PC-9 (cell line): ENCODE measurements at places on chromosomes 5 and 9. TPM values are rescaled to one million over a fixed set of nuclear protein-coding genes. Genes with fewer than 3 reads are reported as not detected.

- no peak for DNase-seq
Observed at GRCh38 chr5:136034492-136034891, 5.7 kb downstream of the TGFBI start.

DNA sequence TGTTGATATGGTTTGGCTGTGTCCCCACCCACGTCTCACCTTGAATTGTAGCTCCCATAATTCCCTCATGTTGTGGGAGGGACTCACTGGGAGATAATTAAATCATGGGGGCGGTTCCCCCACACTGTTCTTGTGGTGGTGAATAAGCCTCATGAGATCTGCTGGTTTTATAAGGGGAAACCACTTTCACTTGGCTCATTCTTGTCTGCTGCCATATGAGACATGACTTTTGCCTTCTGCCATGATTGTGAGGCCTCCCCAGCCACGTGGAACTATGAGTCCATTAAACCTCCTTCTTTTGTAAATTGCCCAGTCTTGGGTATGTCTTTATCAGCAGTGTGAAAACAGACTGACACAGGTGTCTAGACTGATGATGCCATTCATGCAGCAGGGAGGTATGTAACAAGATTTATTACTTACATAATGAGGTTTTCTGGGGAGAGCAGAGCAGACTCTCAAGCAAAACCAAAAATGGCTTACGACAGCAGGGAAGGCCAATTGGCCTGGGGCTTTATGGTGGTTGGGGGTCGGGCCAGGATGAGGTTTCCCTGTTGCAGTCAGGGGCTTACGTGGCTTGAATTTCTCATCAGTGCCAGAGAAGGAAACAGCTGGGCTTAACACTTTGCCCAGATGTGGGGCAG lies 9.5 kb upstream of the COMMD10 start:
- DNase-seq = no peak

The PPIC gene
- 22.3 and 27.4 TPM in 2 replicates for total RNA-seq

DNA sequence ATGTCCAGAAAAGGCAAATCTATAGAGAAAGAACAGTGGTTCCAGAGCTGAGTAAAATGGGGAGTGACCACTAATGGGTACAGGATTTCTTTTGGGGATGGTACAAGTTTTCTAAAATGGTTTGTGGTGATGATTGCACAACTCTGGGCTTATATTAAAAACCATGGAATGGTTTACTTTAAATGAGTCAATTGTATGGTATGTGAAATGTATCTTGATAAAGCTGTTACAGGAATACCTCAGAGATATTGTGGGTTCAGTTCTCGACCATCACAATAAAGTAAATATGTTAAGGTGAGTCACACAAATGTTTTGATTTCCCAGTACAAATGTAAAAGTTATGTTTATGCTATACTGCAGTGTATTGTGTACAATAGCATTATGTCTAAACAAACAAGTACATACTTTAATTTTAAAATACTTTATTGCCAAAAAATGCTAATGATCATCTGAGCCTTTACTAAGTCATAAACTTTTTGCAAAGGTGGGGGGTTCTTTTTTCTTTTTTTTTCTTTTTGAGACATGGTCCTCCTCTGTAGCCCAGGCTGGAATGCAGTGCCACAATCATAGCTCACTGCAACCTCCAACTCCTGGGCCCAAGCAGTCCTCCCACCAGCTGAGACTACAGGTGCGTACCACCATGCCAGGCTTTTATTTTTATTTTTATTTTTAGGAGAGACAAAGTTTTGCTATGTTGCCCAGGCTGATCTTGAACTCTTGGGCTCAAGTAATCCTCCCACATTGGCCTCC lies 65.9 kb downstream of the SHOC1 start:
- DNase-seq = peak; percentile 97

The CSF2 gene
- not detected in 2 replicates for total RNA-seq

The TAF7 gene
- total RNA-seq = 56.1 and 57.6 TPM in 2 replicates

DNA sequence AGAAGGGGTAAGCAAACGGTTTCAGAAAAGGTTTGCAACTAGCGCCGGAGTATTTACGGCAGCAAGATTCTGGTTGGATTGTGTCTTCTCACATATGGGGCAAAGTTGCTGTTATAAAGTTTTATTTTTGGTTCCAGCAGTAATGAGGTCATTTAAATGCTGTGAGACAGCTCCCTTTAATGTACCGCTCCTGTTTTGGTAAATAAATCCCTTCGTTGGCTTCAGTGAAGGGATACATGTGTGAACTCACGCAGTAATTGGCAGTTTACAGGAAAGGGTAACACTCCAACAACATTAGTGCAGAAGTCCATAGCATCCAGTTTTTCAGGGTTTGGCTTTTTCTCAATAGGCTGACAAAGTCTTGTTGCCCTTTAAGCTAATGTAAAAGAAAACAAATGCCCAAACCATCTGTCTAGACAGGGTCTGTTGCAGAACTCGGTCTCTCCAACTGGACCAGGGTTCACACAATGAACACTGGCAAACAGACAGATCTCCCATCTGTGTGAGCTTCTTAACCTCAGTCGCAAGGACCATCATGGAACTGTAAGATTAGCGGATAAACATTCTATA lies 184.0 kb downstream of the GOLPH3 start:
- no peak for DNase-seq

GRCh38 chr9:124739360-124739759 lies 31.8 kb downstream of the NR6A1 start:
- DNase-seq = no peak

GRCh38 chr5:66520854-66521253 lies 75.3 kb upstream of the MAST4 start:
- no peak for DNase-seq

DNA sequence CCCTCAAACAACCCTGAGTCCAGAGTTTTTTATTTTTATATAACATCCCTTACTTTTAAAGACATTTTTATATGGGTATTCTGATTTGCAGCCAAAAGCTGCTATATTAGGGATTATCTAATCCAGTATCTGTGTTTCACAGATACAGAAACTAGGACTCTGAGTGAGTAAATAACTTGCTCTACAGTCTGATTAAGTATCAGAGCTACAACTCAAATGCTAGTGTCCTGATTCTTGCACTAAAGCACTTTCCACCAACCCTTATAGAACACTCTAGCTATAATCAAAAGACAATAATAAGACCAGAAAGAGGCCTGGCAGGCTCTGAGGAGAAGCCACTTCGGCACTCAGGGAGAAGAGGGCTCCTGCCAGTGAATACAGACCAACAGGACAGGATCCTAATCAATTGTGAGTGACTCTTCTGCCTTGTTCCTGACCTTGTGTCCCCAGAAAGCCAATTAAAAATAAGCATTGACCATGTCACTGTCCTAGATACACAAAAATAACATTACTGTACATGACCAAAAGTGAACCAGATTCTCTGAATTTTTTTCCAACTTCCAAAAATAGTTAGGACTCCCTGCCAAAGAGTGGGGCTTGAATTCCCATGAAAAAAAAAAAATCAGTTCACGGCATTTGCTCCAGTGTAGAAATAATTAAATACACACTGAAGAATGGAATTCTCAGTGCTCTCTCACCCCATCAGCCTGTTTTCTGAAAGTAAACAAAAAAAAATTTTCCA lies 63.6 kb upstream of the MAP3K1 start:
- no peak for DNase-seq

GRCh38 chr5:91028499-91028956 lies 354.6 kb downstream of the ARRDC3 start:
- no peak for DNase-seq

- no peak for DNase-seq
Observed at GRCh38 chr9:109272745-109273144, 48.1 kb downstream of the EPB41L4B start.

GRCh38 chr5:59439303-59439702 lies 454.2 kb downstream of the PDE4D start:
- DNase-seq = no peak

The PCDHGC4 gene
- not detected in 2 replicates for total RNA-seq

GRCh38 chr9:33438926-33439680 lies 8.3 kb downstream of the AQP3 start:
- DNase-seq = no peak
